ENCODE measurements at places on chromosomes 2 and 18.
A peak's percentile ranks its signal among the peaks of the same experiment; 100 is the strongest.

GRCh38 chr2:159902722-159903121 is 104.7 kb upstream of the CD302 start:
- DNase-seq: no peak

- no peak for DNase-seq
Measured at GRCh38 chr2:195443926-195444325, 213.1 kb upstream of the SLC39A10 start.

- no peak for DNase-seq
Measured at GRCh38 chr18:9719421-9719981, 11.4 kb downstream of the RAB31 start.

DNA sequence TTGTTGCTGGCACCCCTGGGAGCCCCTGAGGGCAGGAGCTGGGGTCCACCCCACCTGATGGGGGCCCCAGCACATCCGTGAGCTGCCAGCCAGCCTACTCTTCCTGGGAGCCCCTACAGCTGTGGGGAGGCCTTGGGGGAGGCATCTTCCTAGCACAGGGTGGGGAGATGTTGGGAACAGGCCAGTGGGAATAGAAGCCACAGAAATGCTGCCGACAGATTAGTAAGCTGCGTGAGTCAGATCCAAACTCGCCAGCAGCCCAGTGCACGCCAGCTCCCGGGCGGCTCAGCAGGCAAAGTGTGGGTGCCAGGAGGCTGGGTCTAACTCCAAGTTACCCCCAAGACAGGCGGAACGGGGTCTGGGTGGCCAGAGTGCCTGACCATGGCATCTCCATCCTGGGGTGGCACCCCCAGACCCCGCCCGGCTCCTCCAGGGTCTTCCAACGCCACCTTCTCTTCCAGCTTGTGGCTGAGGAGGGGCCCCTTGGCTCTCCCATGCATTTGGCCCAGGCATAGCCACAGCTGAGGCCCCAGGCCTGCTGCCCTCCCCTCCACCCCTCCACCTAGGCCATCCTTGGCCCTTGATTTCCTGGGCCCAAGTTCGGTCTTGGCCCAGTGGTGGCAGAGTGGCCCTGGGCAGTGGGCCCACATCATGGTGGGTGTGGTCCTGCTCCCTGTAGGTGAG is 15.3 kb downstream of the CROCC2 start:
- peak; percentile 91 for DNase-seq

DNA sequence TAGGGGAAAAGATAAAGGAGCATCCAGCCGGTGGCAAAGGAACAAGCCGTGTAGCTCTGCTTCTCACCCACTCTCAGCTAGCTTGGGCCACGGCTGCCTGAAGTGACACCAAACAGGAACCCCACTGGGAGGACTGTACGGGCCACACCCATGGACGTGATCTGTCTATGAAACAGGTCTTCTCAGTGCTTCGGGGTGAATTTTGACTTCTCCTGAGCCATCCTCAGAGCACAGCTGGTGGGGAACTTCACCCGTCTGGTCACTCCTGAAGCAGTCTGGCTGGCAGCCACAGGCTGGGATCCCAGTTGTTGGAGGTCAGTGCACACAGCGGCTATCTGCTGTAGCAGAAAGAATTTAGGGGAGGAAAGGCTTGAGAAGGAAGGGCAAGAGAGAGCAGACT is 223.8 kb downstream of the FAM210A start:
- DNase-seq: no peak

DNA sequence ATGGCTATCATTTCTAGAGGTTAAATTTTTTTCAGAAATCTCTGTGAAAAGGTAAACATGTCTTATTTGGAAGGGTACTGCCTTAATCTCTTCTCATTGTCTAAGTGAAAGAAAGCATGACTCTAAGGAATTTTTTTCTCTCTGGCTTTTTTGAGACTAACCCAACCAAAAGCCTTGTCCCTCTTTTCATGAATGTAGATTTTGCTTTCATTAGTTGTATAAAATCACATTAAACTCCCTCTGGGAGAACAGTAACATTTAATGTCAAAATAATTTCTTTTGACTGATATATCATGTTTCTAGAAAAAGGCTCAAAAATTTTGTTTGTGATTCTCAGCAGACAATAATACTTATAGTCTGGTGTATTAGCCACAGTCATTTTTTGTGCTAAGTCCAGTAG is 168.4 kb upstream of the SPOPL start:
- no peak for DNase-seq

- no peak for DNase-seq
Measured at GRCh38 chr2:54904836-54905235, 145.4 kb downstream of the RTN4 start.

GRCh38 chr2:242085941-242086621 is 216.6 kb downstream of the RTP5 start:
- DNase-seq: no peak

All from GM04504 (cell line).